ENCODE measurements at places on chromosomes 11 and 22.
A peak's percentile ranks its signal among the peaks of the same experiment; 100 is the strongest.

DNA sequence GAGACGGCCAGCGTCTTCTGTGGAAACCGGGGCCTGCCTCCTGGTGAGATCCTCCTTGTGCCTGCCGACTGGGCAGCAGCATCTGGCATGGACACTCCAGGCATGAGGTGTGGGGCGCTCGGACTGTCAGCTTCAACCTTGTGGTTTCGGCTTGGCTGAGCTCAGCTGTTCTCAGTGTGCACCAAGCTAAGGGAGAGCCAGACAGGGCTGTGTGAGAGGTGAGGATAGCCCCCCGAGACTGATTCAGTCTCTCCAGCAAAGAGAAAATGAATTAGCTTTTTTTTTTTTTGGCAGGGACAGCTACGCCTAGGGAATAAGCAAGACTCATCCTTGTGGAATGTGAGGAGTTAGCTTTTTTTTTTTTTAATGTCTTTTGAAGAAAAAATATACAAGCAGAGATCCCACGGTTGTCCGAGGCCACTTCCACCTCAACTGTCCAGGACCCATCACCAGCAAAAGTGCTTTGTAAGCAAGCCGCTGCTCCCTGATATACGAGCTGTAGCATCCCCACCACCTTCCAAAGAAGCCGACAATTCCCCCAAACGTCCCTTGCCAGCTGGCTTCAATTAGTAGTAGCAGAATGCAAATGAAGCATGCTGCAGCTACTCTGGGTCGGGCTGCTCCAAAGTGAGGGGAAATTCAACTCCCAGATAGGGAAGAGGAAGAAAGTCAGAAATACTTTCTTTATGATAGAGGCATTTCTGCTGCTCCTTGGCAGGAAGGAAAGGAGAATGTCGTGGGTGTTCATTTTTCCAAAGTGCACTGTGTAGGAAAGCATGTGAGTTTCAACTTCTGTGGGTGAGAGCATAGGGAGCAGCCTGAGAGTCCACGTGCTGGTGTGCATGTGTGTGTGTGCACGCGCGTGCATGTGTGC, 9.7 kb upstream of the THY1 start:
- DNase-seq = no peak

DNA sequence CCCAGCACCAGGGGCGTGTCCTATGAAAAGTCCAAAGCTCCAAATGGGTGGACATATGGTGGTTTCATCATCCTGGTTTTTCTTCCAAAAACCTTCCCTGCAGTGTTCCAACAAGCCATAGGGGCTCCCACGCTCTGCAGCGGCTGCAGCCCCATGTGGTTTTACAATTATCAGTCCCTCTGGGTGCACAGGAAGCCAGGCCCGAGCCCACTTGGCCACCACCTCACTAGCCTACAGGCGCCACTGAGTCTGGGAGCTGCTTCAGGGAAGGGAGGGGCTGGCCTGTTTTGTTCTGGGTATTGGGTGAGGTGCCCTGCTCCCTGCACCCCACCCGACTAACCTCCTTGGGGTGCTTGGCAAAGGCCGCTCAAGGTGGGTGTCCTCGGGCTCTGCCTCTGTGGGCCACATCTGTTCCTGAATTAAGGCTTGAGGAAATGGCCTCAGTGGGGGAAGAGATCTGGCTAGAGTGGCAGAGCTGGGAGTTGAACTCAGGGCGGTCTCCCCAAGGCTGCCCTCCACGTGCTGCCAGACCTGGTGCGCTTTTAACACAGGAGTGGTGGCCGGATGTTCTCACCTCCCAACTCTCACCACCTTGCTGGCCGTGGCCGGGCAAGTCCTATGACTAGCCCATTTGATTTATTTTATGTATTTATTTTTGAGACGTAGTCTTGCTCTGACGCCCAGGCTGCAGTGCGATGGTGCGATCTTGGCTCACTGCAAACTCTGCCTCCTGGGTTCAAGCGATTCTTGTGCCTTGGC, 5.3 kb upstream of the CDC42BPG start:
- DNase-seq = peak; percentile 76

- DNase-seq = no peak
These were observed 52.3 kb downstream of the ST14 start for GRCh38 chr11:130211781-130212401.

GRCh38 chr22:23591201-23591791, 11.2 kb upstream of the IGLL1 start:
- DNase-seq = no peak

DNA sequence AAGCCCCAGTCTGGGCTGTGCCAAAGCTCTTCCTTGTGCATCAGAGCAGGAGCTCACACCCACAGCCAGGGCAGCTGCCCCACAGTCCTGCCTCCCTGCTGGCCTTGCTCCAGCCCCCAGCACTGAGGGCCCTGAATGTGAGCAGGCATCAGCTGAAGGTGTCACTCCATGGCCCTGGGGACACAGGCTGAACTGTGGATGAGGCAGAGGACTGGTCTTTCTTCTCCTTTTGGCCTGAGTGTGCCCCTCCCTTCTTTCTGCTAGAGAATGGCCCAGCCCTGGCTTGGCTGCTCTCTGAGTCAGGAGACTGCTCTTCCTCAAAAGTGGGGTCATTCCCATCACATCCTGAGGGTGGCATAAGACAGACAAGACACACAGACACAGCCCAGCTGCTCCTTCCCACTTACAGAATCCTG, 16.2 kb downstream of the OTOG start:
- DNase-seq = no peak

DNA sequence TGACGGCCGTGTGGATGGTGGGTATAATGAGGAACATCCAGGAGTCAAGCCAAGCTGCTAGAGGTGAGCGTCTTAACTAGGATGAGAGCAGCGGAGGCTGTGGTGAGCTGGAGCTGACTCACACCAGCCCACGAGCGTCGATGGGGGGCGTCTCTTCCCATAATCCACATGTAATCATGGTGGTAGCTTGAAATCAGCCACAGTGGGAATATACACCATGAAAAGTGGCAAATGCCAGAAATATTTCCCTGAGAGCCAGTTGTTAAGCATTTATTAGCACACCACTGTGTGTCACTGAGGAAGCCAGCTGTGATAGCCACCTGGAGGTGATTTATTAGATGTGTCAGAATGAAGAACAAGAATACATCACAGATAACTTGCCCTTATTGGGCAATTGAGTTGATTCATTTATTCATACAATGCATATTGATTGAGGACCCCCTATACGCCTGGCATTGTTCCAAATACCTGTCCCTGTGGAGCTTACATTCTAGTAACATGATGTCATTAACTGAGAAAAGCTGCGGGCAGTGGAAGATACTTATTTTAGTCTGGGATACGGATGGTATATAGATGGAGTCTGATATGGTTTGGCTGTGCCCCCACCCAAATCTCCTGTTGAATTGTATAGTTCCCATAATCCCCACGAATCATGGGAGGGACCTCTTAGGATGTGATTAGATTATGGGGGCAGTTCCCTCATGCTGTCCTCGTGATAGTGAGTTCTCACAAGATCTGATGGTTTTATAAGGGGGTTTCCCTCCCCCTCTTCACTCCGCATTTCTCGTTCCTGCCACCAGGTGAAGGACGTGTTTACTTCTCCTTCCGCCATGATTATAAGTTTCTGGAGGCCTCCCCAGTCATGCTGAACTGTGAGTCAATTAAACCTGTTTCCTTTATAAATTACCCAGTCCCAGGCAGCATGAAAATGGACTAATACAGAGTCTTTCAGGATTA, 473.4 kb downstream of the METTL15 start:
- DNase-seq = no peak
